ENCODE measurements at places on chromosomes 12 and 14.
A peak's percentile ranks its signal among the peaks of the same experiment; 100 is the strongest.

DNA sequence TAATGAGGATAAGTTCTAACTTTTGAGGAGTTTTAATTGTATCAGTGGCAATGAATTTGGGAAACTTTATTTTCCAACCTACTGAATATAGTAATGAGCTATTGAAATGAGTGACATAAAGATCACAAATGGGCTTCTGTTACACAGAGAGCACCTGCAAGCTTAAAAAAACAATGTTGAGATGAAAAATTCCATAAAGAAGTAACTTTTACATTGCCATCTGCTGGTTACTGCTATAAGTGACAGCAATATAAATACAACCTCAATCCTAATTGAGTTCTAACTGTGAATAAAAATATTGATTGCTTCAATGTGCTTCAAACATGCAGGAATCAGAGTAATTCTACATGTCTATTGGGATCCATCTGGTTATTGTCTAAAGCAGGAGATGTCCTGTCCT lies 14.2 kb downstream of the WIF1 start:
- DNase-seq: no peak

GRCh38 chr12:19972325-19973288 lies 395.7 kb upstream of the PDE3A start:
- DNase-seq: no peak

- no peak for DNase-seq
Observed at GRCh38 chr12:130127912-130128789, 34.1 kb upstream of the FZD10 start.

DNA sequence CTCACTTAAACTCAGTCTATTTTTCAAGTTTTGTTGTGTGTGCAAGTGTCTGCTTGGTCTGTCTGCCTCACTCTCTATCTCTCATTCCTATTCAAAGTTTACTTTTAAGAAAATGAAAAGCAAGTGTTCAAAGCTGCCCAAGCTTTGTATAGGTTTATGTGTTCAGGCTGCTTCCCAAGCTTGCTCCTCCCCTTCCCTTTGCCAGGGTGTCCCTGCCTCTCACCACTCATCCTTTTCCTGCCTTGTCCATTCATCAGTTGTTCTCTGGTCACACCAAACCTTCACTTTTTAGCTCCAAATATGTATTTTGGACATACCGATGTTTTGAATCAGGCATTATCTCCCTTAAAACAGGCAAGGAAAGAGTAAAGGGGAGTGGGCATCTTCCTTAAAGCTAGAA lies 41.3 kb downstream of the STK38L start:
- no peak for DNase-seq

DNA sequence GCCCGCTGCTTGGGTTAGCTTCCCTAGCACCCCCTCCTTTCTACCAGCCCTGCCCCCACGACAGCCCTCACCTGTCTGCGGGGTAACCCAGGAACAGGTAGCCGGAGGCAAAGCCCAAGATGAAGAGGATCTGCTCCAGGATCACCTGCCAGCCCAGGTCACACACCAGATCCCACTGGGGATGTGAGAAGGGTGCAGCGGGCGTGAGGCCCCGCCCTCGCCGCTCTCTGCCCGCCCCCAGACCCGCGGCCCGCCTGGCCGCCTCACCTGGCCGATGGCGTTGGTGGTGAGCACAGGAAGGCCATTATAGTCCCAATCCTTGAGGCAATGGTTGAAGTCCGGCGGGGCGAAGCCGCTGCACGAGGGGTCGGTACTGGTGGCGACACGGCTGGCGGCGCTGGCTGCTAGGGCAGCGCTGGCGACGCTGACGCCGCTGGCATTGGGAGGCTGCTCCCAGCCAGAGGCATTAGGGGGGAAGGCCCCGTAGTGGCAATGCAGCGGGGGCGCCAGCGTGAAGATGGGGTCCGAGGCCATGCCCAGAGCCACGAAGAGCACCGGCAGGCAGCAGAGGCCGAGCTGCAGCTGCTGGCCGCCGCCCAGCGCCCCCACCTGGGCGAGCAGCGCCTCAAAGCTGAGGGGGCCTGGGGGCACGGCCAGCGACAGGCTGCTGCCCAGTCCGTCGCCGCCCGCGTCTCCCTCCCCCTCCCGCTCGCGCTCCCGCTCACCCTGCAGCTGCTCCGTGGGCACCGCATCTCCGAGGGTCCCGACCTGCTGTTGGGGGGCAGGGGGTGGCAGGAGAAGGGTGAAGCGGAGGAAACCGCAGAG lies 794 bp downstream of the SLC22A17 start:
- no peak for DNase-seq

GRCh38 chr12:129902371-129903091 lies 1.3 kb downstream of the TMEM132D start:
- no peak for DNase-seq

DNA sequence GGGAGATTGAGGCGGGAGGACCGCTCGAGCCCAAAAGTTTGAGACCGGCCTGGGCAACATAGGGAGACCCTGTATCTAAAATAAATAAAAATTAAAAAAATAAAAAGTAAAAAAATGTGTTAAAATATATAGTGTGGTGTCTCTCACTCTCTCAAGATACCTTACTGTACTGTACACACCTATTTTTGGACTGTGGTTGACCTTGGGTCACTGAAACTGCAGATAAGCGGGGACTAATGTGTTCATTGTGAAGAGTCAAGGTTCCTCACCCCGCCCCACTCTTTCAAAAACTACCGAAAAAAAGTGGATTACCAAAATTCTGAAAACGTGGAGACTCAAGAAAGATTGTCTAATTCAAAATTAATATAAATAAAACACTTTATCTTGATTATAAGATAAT lies 1.0 kb upstream of the TAS2R13 start:
- DNase-seq: no peak

- no peak for DNase-seq
Observed at GRCh38 chr14:23828001-23828400, 125.6 kb upstream of the DHRS4 start.

- DNase-seq: no peak
Observed at GRCh38 chr12:25497021-25497420, 56.1 kb downstream of the LMNTD1 start.

- DNase-seq: no peak
Observed at GRCh38 chr14:80275208-80275850, 64.0 kb upstream of the DIO2 start.

GRCh38 chr12:12466157-12466556 lies 96.5 kb downstream of the DUSP16 start:
- DNase-seq: peak; percentile 67

GRCh38 chr12:78060186-78060585 lies 229.5 kb downstream of the NAV3 start:
- no peak for DNase-seq

DNA sequence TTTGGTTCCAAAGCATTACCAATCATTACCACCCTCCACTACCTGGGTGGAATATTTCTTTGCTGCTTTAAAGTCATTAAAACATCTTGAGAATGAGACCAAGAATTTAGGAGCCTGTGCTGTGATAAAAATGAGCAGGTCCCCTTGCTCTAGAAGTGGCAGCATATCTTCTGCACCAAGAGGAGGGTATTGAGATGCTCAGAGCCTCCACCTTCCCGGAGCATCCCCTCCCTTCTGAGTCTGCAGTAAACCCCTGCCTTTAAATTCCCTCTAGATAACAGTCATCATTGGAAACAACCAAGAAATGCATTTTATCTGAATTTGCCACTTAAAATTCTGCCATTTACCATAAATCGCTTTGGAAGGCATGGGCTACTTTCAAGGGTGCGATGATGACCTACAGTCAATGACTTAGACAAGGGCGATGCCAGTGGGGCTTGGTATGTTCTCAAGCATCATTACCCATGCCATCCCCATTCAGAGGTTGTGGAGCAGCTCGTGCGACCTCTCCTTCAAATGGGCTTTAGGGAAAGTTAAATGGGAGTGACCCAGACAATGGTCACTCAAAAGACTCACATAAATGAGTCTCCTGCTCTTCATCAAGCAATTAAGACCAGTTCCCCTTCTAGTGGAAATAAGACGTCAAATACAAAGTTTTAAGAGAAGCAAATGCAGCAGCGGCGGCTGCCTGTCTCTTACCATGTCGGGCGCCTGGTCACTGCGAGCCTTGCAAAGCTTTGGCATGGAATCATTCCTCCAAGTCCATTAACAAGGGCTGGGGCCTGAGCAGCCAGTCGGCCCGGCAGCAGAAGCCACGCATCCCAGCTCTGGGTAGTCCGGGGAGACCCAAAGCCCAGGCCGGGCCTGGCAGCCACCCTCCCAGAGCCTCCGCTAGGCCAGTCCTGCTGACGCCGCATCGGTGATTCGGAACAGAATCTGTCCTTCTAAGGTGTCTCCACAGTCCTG lies 334.5 kb downstream of the TMEM121 start:
- DNase-seq: no peak

- no peak for DNase-seq
Observed at GRCh38 chr12:113130457-113131135, 5.0 kb downstream of the RASAL1 start.

DNA sequence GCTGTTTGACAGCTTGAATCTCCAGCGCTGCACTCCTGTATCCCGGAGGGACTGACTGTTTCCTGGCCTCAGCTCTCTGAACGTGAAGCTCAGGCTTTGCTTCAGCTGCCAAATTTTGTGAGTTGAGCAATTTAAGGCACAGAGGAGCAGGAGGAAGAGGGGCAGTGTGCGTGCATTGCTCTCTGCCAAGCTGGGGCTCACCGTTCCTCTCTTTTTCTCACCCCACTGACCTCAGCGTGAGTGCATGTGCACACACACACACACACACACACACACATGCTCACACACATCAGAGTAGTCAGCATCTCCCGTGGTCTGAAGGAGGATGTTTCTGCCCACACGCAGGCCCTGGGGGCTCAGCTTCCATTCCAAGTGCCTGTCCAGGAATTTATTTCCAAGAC lies 27.8 kb upstream of the BDKRB2 start:
- DNase-seq: no peak

DNA sequence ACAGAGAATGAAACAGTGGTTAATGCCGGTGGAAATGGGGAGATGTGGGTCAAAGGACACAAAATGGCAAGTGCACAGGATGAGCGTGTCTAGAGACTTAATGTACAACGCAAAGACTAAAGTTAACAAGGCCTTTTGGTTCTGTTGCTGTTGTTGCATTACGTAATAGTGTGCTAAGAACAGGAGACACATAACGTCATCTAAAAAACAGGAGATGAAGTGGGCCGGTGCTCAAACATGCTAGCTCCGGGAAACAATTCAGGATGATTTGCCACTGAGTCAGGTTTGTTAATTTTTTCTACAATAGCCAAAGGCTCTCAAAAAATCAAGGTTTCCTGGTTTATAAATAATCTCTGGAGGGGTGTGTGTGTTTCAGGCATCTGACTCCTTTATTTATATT lies 55.5 kb downstream of the ETV6 start:
- no peak for DNase-seq

- no peak for DNase-seq
Observed at GRCh38 chr12:76864791-76865400, 13.9 kb downstream of the CSRP2 start.

- no peak for DNase-seq
Observed at GRCh38 chr12:132596016-132596415, 14.4 kb downstream of the LRCOL1 start.

- DNase-seq: no peak
Observed at GRCh38 chr12:24421759-24422158, 472.3 kb upstream of the SOX5 start.

- no peak for DNase-seq
Observed at GRCh38 chr12:60830381-60830780, 1234.6 kb downstream of the SLC16A7 start.

DNA sequence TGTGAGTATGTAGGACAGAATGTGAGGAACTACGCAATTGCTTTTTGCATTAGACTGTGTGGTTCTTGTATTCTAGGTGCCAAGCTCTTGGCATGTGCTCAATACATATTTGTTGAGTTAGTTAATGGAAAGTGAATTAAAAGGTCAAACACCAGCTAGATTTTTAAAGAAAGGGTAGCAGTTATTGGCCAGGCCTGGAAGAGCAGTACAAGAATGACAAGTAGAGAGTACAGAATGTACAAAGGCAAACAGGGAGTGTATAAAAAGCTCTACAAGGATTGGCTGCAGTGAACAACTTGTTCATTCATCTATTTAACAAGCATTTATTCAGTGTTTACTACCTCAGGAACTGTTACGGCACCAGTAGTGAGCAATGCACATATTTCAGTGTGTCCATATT lies 854.0 kb upstream of the SEL1L start:
- no peak for DNase-seq

GRCh38 chr12:19847294-19848059 lies 408.2 kb downstream of the AEBP2 start:
- DNase-seq: no peak

DNA sequence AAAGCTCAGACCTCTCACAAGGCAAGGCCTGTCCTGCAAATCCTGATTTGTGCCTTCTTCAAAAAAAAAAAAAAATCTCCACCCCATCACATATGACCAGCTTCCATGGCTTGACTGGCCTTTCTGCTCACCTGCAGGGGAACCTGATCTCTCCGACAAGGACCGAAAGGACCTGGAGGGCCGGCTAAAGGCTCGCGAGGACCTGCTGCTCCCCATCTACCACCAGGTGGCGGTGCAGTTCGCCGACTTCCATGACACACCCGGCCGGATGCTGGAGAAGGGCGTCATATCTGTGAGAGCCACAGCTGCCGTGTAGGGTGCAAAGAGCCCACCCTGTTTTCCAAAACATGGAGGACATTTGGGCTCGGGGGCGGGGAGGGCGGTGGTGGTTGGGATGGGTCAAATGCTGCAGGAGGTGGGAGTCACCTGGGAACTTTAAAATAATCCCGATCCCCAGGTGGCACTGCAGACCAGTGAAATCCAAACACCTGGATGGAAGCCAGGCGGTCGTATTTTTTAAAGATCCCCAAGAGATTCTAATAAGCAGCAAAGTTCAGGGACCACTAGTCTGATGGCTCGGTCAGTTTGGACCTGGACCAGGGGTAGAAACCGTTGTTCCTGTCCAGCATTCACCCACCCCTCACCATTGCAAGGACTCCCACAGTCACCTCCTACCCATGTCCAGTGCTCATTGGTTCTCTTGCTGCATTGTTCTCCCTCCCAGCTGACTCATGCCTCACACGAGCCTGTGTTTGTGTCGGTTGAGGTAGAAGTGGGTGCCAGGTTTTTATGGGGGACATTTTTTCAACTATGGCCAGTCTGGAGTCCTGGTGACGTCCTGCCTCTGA lies 44.8 kb downstream of the FOXN4 start:
- DNase-seq: no peak

DNA sequence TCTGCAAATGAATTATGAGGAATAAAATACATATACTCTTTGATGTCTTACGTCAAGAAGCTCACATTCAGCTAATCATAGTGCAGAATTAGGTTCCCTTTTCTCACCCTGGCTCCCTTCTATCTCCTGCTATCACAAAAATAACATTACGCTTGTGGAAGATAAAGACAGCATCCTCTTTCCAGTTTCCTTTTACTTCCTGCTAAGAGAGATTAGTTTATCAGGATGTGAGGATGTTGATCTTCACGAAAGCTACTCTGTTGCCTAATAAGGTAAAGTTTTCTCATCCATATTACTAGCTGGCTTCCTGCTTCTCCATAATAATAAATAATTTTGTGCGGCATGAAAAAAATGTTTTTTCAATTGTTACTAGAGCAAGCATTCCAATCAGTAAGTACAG lies 217.7 kb upstream of the DCN start:
- no peak for DNase-seq
